ENCODE measurements at places on chromosomes 16 and 17. TPM values are rescaled to one million over a fixed set of nuclear protein-coding genes. Genes with fewer than 3 reads are reported as not detected.

- no peak for DNase-seq
- H3K27ac ChIP-seq: peak overlapping the region; percentile 83
- H3K36me3 ChIP-seq: no peaks in the 10 kb centered on the region
- no peaks in the 10 kb centered on the region for H3K27me3 ChIP-seq
Observed at GRCh38 chr17:65190467-65191097, 53.4 kb downstream of the RGS9 start.

ZFP1 gene
- total RNA-seq: 15.3 TPM

- H3K4me1 ChIP-seq: no peaks in the 10 kb centered on the region
- DNase-seq: no peak
- no peak overlapping the region for H3K27ac ChIP-seq
- no peaks in the 10 kb centered on the region for H3K27me3 ChIP-seq
- H3K4me3 ChIP-seq: no peak overlapping the region
Observed at GRCh38 chr16:47448830-47449575, 11.9 kb downstream of the ITFG1 start.

DNA sequence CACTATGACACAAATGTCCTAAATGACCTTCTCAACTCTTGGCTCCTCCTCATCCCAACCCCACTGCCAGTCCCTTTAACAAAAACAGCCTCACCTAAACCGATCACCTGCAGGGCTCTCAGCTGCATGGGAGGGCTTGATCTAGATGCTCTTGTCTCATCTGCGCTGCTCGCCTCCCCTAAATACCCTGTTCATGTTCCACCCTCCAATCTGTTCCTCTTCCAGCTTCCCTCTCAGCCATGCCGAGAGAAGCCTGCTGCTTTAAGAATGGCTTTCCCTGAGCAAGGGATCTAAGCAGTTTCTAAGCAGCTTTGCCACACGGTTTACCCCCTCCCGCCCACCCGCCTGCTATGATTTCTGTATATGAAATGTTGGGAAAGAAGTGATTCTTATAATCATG is 23.7 kb downstream of the PIPOX start:
- peaks cover 3% of the 10 kb centered on the region for H3K4me1 ChIP-seq
- no peak for DNase-seq
- no peak overlapping the region for H3K4me3 ChIP-seq
- H3K27me3 ChIP-seq: no peaks in the 10 kb centered on the region
- H3K27ac ChIP-seq: no peak overlapping the region

DNA sequence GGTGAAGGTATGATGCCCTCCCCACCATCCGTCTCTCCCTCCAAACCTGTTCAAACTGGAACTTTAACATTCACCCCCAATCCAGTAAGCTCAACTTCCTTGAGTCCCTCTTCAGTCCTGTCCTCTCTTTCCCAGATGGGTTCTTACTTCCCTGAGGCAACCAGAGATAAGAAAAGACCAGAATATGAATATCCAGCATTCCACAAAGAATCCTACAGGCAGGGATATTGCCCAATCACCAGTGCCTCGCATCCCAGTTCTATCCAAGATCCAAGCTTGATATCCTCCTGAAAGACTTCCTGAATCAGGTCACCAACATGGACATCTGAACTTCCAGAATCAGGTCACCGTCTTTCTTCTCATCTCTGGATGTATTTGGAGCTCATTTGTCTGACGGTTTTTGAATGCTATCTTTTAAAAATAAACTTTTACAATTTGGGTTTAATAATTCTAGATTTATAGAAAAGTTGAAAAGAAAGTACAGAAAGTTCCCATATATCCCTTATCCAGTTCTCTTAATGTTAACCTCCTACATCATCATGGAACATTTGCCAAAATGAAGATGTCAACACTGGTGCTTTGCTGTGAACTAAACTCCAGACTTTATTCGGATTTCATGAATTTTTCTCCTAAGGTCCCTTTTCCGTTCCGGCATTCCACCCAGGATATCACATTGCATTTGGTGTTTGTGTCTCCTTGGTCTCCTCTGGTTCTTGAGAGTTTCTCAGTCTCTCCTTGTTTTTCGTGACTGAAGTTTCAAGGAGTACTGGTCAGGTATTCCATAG is 13.7 kb upstream of the COL1A1 start:
- H3K4me1 ChIP-seq: peaks cover 100% of the 10 kb centered on the region
- H3K27ac ChIP-seq: peak overlapping the region; percentile 100
- H3K27me3 ChIP-seq: no peaks in the 10 kb centered on the region

- H3K4me3 ChIP-seq: peak overlapping the region; percentile 87
- H3K36me3 ChIP-seq: peaks cover 3% of the 10 kb centered on the region
- H3K27me3 ChIP-seq: no peaks in the 10 kb centered on the region
- H3K27ac ChIP-seq: peak overlapping the region; percentile 84
- H3K4me1 ChIP-seq: peaks cover 26% of the 10 kb centered on the region
Observed at GRCh38 chr17:81517009-81517338, 4.4 kb upstream of the ACTG1 start.

- H3K27me3 ChIP-seq: no peaks in the 10 kb centered on the region
- peaks cover 12% of the 10 kb centered on the region for H3K4me1 ChIP-seq
- peak overlapping the region; percentile 73 for H3K4me3 ChIP-seq
- no peak overlapping the region for H3K27ac ChIP-seq
Observed at GRCh38 chr16:29680180-29680598, 1.2 kb downstream of the QPRT start.

GRCh38 chr17:82887255-82888164 is 47.7 kb upstream of the ZNF750 start:
- peaks cover 4% of the 10 kb centered on the region for H3K36me3 ChIP-seq
- peak overlapping the region; percentile 57 for H3K27ac ChIP-seq
- H3K27me3 ChIP-seq: no peaks in the 10 kb centered on the region
- H3K4me1 ChIP-seq: peaks cover 10% of the 10 kb centered on the region

GRCh38 chr17:19780846-19781245 is 32.7 kb upstream of the ALDH3A1 start:
- H3K27me3 ChIP-seq: no peaks in the 10 kb centered on the region
- H3K4me3 ChIP-seq: no peak overlapping the region
- H3K27ac ChIP-seq: no peak overlapping the region

GRCh38 chr17:32831223-32831622 is 45.7 kb downstream of the MYO1D start:
- H3K27ac ChIP-seq: no peak overlapping the region
- peaks cover 45% of the 10 kb centered on the region for H3K4me1 ChIP-seq
- no peak overlapping the region for H3K4me3 ChIP-seq

LRRC46 gene
- 0.35 TPM for total RNA-seq

MGAT5B gene
- 0.20 TPM for total RNA-seq

TBC1D3 gene
- total RNA-seq: not detected

- peaks cover 34% of the 10 kb centered on the region for H3K27me3 ChIP-seq
- H3K36me3 ChIP-seq: no peaks in the 10 kb centered on the region
- DNase-seq: no peak
Observed at GRCh38 chr17:6147042-6147441, 76.9 kb downstream of the WSCD1 start.

GRCh38 chr17:41777157-41777573 is 9.3 kb downstream of the JUP start:
- no peaks in the 10 kb centered on the region for H3K27me3 ChIP-seq
- no peak for DNase-seq
- H3K4me3 ChIP-seq: no peak overlapping the region
- H3K36me3 ChIP-seq: peaks cover 2% of the 10 kb centered on the region
- H3K27ac ChIP-seq: peak overlapping the region; percentile 89
- peaks cover 50% of the 10 kb centered on the region for H3K4me1 ChIP-seq

GRCh38 chr17:31674717-31675349 is 184.2 kb downstream of the COPRS start:
- peak overlapping the region; percentile 83 for H3K27ac ChIP-seq
- H3K4me1 ChIP-seq: peaks cover 32% of the 10 kb centered on the region
- no peak for DNase-seq

TIMM22 gene
- 13.1 TPM for total RNA-seq

DNA sequence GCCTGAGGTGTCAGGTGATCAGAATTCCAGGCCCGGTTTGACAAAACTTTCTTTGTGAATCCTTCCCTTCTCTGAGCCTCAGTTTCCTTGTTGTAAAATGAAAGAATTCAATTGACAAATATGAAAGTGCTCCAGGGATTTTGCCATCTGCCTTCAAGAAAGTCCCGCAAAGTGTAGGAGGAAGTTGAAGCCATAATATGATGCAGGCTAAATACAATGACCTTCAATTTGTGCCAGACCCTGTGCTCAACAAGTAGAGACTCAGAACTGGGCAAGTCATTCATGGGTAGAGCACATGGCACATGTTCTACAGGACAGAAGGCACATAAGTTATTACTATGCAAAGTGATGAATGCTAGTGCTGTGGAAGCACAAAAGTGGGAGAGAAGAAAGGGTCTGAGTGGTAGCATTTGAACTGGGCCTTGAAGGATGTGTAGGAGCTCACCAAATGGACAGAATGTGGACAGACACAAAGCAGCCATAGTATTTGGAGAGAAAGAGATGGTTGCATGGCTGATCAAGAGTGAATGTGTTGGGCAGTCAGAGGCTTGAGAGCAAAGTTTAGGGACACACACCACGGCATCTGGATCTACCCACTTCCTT is 2.4 kb upstream of the SCIMP start:
- no peak overlapping the region for H3K27ac ChIP-seq
- DNase-seq: no peak
- no peaks in the 10 kb centered on the region for H3K4me1 ChIP-seq
- peaks cover 1% of the 10 kb centered on the region for H3K36me3 ChIP-seq
- no peak overlapping the region for H3K4me3 ChIP-seq

GRCh38 chr17:63405741-63406261 is 40.3 kb downstream of the CYB561 start:
- DNase-seq: no peak
- peaks cover 9% of the 10 kb centered on the region for H3K36me3 ChIP-seq
- no peak overlapping the region for H3K4me3 ChIP-seq
- no peaks in the 10 kb centered on the region for H3K27me3 ChIP-seq

DNA sequence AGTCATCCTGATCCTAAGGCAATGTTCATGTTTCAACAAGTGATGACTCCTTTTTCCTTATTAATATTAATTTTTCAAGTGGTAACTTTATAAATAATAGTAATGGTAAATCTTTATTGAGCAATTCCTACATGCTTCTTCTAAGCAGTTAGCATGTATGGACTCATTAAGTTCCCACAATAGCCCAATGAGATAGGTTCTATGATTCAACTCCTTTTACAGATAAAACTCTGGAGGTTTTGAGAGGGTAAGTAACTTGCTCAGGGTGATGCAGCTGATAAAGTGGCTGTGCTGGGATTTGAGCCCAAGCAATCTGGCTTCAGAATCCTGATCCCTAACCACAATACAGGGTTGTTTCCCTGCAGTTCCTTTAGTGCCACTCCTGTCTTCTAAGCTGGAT is 25.3 kb downstream of the SLC47A1 start:
- no peaks in the 10 kb centered on the region for H3K36me3 ChIP-seq
- no peak overlapping the region for H3K4me3 ChIP-seq
- peaks cover 6% of the 10 kb centered on the region for H3K27me3 ChIP-seq
- H3K27ac ChIP-seq: no peak overlapping the region
- no peak for DNase-seq

DNA sequence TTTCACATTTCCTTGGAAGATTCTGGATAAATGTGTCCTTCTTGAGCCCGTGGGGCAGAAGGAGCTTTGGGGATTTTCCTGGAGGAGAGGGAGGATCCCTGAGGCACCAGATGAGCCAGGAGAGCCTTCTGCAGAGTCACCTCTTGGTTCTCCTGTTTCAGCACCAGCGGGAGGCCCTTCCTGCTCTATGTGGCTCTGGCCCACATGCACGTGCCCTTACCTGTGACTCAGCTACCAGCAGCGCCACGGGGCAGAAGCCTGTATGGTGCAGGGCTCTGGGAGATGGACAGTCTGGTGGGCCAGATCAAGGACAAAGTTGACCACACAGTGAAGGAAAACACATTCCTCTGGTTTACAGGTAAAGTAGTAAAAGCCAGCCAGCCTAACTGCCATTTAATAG is 77.1 kb downstream of the ARSG start:
- no peaks in the 10 kb centered on the region for H3K27me3 ChIP-seq
- H3K4me1 ChIP-seq: no peaks in the 10 kb centered on the region
- H3K27ac ChIP-seq: no peak overlapping the region
- no peak overlapping the region for H3K4me3 ChIP-seq
- DNase-seq: no peak

NPIPB9 gene
- total RNA-seq: 2.9 TPM

DNA sequence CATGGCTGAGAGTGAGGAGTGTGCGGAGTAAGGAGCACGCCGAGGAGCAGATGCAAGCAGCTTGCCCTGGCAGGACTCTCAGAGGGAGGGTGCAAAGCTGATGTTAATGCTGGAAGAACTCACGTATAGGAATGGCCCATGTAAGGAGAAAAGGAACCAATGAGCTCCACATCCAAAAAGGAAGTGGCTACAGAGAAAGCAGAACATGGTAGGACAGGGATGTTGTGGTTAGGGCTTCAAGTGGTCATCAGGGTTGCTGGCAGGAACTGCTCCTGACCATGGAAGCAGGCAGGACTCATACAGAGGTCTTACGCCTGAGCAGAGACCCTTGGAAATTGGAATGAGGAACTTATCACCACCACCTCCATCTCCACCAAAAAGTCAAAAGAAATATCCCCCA is 5.2 kb downstream of the MYO1D start:
- no peaks in the 10 kb centered on the region for H3K27me3 ChIP-seq
- H3K4me3 ChIP-seq: no peak overlapping the region
- H3K27ac ChIP-seq: peak overlapping the region; percentile 60
- no peak for DNase-seq
- H3K36me3 ChIP-seq: peaks cover 3% of the 10 kb centered on the region

DNA sequence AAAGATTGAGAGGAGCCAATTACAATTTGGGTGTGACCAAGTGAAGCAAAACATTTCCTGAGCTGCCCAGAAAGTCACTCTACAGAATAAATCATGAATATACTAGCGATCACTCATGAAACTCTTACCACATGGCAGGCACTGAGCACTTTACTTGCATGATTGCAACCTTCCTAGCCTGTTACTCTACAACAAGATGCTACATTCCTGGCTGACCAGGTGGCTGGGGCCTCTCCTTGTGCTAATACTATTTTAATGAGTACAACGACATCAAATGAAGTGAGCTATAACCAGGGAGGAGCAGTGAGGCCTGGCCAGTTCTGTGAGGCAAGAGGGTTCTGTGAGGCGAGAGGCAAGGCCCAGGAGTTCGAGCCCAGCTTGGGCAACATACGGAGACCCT is 75.2 kb downstream of the CPPED1 start:
- H3K4me3 ChIP-seq: no peak overlapping the region
- peak overlapping the region; percentile 29 for H3K27ac ChIP-seq
- H3K36me3 ChIP-seq: peaks cover 12% of the 10 kb centered on the region
- H3K27me3 ChIP-seq: no peaks in the 10 kb centered on the region

DNA sequence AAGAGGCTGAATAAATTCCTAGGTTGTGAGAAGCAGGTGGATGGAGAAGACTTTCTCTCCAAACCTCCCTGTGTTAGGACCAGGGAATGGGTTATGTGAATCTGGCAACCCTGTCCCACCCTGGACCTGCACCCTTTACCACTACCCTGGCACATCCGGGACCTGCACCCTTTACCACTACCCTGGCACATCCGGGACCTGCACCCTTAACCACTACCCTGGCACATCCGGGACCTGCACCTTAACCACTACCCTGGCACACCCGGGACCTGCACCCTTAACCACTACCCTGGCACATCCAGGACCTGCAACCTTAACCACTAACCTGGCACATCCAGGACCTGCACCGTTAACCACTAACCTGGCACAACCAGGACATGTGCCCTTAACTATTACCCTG is 207.0 kb upstream of the CACNG3 start:
- no peaks in the 10 kb centered on the region for H3K4me1 ChIP-seq
- no peak overlapping the region for H3K4me3 ChIP-seq
- no peak overlapping the region for H3K27ac ChIP-seq
- peaks cover 13% of the 10 kb centered on the region for H3K27me3 ChIP-seq

TMED6 gene
- total RNA-seq: 0.38 TPM
